ENCODE measurements at places on chromosomes 5 and 9.

GRCh38 chr9:108972626-108973209 lies 38.5 kb downstream of the ABITRAM start:
- DNase-seq: no peak

DNA sequence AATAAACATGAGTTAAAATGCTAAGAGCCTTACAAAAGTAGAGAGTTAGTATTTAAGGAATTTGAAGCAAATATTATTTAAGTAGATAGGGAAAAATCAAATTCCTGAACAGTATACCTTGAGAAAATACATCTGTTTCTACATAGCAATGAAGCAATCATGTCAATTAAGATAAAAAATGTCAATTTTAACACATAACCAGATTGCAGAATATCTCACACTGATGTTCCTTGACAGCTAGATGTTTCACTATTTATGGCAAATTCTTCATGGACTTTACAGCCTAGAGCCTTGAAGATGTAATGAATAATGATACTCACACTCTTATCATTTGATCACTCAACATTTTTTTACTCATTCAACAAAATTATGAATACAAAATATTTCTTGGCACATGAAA lies 708.2 kb upstream of the PTPRD start:
- no peak for DNase-seq

GRCh38 chr5:96023518-96023917 lies 61.9 kb upstream of the ELL2 start:
- no peak for DNase-seq

- peak; percentile 4 for DNase-seq
Observed at GRCh38 chr5:77560677-77561263, 68.7 kb upstream of the WDR41 start.

DNA sequence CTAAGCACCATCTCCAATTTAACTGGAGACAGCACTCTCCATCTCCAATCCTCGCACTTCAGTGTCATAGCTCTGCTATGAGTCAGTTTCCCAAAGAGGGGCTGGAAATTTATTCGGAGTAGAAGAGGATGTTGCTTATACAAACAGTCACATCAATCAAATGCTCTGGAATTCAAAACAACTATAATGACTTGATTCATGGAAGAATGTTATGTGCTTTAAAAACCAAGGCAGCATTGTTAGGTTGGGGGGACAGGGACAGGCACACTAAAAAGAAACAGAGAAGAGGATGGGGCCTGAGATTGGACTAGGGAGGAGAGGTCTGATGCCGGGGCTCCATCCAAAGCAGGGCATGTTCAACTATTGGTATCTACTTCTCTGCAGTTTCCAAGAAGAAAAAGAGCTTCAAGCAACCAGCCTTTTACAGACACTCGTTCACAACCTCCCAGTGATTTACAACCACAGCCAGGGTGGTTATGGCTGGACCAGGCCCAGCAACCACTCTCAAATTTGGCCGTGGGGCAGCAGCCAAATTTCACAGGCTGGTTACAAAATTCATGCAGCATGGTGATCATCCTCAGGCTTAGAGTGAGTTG lies 117.5 kb upstream of the ZNF366 start:
- DNase-seq: no peak

DNA sequence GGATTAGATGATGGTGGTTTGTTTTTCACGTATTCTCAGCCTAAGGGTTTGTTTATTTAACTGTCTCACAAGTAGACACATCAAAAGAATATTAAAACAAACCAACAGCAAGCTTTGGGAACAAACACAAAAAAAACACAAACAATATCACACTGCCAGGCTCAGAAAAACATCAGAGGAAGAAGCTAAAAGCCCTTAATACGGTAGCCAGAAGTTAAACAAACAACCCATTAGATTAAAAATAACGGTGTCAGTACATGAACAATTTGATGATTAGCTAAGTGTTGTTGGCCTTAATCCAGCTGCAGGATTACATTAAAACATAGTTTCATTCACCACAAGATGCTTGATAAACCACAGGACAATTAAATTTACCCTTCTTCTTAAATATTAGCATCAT lies 15.9 kb upstream of the DMRT2 start:
- DNase-seq: no peak

DNA sequence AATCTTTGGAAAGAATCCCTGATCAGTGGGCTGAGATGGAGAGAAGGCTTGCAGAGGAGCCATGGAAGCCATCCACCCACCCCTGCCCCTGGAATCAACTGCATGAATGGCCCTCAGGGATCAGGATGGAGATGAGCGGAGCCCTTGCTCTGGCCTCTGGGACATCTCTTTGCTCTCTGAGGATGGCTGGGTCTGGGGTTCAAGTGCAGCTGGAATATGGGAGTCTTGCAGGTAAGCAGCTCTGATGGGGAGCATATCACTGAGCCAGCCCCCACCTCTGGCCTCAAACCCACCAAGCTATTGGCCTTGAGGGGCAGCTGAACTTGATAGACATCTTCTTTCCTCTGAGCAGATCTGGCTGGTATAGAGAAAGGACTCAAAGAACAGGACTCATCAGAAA lies 76.1 kb downstream of the C5orf15 start:
- DNase-seq: no peak

DNA sequence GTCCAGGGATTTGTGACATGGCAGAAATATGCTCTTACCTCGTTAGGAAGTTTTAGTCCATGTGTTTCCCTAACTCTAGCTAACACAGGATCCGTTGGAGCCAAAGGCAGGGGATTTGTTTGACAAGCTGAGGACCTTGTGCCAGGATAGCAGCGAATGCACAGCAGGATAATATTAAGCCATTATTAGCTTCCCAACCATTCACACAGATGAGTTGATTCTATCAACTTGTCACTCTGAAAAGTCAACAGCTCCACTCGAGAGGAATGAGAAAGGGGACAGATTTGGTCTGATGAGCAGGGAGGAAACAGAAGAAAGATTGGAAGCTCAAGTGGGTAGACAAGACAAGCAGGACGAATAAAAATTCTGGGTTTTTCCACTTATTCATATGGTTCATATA lies 106.2 kb downstream of the FSTL4 start:
- no peak for DNase-seq

DNA sequence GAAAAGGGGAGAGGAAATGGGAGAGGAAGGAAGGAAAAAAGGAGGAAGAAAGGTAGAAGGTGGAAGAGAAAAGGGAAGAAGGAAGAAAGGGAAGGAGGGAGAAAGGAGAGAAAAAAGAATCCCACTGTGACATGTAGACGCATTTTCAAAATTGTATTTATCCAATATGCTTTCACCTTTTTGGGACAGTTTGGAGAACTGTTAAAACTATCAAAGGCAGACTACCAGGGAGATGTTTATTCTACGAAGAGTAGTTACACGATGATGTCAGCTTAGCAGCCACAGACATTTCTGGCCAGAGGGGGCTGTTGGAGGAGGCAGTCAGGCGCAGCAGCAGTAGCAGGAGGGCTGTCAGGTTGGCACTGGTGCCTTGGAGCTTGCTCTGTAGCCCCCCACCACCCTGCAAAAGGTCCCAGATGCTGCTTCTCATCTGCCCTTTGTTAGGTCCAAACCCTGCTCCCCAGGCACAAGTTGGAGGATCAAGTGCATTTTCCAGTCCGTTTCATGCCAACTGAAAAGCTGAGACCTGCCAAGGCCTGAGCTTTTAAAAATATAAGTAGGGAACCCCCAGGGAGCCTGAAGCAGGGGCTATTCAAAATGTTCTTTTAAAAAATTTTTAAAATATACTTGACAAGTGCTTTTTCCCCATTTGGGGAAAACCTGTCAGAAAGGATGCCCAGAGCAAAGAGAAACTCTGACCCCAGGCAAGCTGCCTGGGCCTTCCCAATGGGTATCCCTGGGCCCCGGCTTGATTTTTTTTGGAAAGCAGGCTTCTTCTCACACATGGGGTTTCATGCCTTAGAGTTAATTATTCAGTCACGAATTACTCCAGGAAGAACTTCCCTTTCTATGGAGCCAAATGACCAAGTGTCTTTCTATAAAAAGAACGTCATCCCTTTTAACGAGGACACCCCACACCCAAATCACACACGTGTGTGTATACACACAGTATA lies 203.3 kb downstream of the SLIT3 start:
- no peak for DNase-seq

- DNase-seq: no peak
Observed at GRCh38 chr9:135078361-135078821, 9.1 kb upstream of the OLFM1 start.

DNA sequence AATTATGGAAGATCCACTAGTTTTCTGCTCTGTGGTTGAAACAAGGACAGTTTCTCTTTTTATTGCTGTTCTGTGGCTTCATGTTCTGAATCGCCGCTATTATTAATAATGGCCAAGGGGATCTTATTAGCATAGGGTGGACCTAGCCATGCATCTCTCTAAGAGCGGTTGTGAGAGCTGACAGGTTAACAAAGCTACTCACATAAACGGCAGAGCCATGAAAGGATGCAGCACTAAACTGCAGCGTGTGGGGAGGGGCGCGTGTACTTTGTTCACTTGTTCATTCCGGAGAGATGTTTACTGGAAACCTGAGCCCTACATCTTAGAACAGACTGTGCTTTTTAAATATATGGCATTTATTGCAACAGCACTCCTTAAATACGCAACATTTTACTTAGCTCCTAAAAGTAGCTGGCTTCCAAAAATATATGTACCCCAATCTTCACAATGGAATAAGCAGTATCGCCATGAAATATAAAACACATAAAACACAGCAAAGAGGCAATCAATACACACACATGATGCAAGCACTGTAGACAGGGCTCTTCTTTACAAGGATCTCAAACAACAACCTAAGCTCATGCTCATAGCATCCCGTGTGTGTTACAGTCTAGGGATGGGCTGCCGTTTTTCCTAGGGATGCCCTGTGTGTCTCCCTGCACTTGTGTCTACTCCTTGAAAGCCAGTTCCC lies 424.6 kb downstream of the MED10 start:
- no peak for DNase-seq

DNA sequence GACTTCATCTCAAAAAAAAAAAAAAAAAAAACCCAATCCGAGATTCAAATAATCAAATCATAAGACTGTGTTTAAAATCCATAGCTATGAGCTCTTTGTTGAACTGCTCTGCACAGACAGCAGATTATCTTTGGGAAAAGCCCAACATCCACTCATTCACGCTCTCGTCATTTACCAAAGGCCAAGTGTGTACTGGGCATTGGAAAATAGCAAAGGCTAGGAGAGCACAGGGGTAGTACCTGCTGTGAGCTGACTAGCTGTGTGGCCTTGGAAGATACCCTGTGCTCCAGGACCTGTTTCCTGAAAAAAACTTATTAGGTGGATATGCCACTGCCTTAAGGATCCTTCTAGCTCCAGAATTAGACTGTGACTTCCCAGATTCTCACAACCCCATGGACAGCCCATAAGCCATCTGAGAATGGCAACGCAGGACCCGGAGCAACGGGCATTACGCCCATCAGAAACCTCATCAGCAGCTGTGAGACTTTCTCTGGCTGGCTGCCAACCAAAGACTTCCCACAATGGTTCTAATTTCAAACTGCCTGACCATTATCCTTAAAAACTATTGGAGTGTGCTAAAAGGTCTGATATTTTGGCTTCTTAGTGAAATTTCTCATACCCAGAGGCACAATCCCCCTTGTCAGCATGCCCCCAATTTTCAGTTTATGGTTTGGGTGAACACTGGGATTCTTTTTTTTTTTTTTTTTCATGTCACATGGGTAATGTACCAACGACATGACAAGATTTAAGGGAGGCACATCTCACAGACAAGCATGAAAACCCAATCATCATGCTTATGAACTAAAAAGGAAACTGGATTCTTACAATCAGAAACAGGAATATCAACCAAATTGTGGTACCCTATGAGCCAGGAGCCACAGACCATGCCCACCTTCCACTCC lies 16.8 kb downstream of the SERINC5 start:
- DNase-seq: no peak

DNA sequence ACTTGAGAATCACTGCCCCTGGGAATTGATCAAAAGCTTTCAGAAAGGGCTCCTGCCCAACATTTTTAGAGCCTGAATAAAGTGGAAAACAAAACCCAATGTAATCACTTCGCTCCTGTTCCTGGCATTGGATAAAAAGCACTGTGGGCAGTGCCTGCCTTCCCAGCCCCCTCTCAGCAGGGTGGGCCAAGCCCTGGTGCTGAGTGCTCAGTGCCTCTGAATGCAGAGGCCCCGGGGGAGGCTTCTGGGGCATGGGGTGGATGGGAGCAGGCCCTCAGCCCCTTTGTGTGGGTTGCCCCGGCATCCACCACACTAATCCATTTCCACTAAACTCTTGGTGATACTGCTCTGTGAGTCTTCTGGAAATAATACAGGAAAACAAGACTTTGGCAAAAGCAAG lies 55.6 kb downstream of the CFAP90 start:
- no peak for DNase-seq

- no peak for DNase-seq
Observed at GRCh38 chr5:131185523-131186104, 14.9 kb downstream of the LYRM7 start.

DNA sequence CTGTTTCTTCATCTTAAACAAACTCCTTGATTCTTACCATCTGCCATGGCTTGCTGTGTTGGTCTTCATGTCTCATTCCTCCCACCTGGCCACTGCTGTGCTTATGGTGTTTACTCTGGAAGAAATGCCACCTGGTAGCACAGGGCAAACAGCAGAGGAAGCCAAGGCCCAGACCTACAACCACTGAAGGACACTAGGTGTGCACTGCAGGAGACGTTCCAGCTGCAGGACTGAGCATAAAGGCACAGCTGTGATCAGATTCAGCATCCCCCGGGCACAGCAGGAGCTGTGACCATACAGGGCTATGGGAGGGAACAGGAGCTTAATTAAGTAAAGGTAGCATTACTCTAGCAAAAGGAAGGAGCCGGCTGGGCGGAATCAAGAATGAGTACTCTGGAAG lies 12.6 kb upstream of the GNAQ start:
- DNase-seq: no peak

DNA sequence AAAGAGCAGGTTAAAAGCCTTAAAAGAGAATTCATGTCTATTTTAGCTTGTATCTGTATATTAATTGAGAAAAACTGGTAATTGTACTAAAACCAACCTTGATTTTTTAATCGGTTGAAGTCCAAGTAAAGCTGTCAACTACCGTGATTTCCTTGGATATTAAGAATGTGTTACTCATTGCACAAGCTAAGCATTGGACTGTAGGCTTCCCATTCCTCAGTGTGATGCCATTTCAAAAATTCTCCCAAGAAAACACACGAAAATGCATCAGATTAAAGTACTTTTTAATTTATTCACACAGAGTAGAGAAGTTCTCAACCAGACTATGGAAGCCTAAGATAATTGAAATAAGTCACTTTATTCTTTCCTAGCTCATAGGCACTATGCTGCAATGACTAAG lies 761.4 kb upstream of the TYRP1 start:
- no peak for DNase-seq

- DNase-seq: no peak
Observed at GRCh38 chr9:38254151-38254550, 138.4 kb upstream of the ALDH1B1 start.

GRCh38 chr5:40736103-40736875 lies 19.5 kb downstream of the TTC33 start:
- DNase-seq: peak; percentile 23

- DNase-seq: no peak
Observed at GRCh38 chr9:129063061-129063460, 17.9 kb upstream of the DOLPP1 start.
